ENCODE measurements at places on chromosomes 4 and X.
A peak's percentile ranks its signal among the peaks of the same experiment; 100 is the strongest.

- DNase-seq: no peak
Observed at GRCh38 chrX:155988859-155989258, 8.6 kb upstream of the IL9R start.

DNA sequence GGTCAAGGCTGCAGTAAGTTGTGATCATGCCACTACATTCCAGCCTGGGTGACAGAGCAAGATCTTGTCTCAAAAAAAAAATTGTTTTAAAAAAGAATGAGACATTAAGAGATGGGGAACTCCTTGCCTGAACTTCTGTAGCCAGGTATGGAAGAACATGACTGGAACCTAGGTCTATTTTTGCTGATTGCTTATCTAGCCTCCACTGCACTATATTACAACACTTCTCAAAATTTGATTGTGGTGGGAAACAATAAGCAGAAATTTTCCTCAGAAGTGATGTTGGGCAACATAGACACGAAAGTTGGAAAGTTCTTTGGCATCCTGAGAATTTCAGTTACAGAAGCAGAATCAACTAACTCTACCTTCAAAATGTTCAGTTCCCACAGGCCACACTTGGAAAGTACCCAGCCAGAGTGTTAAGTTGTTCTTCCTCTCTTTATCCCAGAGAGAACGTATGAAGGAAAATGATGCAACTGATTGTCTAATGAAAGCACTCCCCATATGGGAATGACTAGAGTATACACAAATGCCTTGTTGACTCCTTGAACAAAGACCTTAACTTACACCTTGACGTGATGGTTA, 50.0 kb downstream of the LUZP4 start:
- no peak for DNase-seq

DNA sequence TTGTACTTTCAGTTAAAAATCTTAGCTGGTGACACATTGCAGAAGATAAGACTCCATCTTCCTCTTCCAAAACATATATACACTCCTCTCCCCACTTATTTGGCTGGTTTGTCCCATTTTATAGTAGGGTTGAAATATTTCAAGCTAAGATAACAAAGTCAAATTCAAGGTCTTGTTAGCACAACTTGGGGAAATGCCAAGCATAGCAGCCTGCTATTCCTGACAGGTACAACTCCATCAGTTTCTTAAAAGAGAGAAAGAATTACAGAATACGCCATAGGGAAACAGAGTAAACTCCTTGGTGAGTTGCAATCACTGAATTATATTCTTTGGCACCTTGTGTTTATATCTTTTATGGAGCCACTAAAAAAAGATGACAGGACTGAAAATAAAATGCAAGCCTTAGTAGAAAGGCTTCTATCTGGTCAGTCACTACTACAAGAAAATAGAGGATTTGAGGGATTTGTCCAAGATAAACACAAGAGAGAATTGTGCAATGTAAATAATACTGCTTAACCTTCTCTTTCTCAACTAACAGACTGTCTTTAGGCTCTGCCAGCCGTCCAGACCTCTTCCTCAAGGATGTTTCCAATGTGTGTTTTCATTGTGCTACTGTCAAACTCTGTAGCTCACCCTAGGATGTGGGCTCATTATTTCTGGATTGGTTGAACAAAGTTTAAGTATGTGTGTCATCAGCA, 170.3 kb downstream of the VEGFC start:
- no peak for DNase-seq

DNA sequence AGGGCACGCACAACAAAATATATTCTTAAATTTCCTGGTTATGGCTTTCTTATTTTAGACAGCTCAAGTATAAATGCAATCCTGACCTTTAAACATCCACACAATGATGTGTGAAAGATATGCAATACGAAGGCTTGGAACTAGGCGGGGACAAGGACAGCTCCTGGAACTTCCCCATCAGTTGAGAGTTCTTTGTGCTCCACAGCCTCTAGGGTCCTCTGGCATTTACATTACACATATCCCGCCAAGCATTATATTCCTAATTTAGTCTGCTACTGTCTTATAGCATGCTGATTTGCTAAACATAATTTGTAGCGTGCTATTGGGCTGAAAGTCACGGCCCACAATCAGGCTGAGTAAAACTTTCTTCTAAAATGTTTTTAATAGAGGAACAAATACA, 74.4 kb downstream of the FTHL17 start:
- DNase-seq: no peak

GRCh38 chrX:96743367-96744073, 58.9 kb downstream of the DIAPH2 start:
- DNase-seq: no peak

- DNase-seq: no peak
Observed at GRCh38 chr4:83230928-83231327, 53.7 kb downstream of the COQ2 start.

DNA sequence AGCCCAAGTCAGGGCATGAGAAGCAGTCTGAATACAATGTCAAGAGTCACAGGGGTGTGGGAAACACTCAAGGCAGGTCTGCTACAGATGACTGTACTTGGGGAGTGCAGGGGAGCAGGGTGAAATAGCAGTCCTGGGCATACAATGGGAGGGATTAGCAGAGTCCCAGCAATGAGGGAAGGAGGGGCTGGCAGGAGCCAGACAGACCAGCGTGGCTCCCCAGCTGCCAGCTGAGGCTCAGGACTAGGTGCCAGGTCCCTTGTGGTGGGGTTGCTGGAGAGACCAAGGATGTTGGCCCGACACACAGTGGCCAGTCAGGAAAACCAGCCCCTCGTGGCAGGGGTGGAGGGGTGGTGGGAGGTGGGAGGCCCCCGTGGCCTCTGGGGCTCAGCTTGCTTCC, 86.6 kb downstream of the RTL5 start:
- no peak for DNase-seq

DNA sequence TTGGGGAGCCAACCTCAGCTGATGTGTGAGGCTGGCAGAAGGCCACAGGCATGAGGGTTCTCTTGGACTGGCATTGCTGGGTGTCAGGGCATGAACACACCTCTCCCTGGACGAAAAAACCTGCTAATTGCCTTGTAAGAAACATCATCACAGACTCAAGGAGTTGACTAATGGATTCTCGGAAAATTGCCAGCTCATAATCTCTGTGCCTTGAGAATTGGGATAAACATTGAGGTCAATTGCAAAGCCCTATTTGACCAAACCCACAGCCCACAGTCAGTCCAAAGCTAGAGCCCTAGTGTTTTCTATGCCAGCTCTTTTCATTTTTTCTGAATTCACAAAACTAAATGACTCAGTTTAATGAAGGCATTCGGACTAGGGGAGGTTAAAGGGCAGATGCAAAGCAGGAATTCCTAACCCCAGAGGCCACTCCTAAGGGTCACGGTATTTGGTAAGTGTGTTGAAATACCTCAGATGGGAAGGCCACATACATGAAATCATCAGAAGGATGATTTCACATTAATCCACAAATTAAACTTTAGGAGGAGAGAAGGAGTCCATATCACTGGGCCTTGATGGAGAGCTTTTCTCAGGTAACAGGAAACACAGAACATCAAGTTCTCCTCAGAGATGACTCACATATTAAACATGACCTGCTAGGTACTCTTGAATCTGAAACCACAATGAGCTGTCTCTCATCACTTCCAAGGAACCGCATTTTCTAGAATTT, 39.0 kb upstream of the RASL11B start:
- DNase-seq: peak; percentile 63

- no peak for DNase-seq
Observed at GRCh38 chr4:74104145-74104544, 5.2 kb upstream of the CXCL2 start.

GRCh38 chr4:76607266-76607799, 172.3 kb downstream of the SHROOM3 start:
- DNase-seq: no peak

- no peak for DNase-seq
Observed at GRCh38 chr4:151717314-151717713, 43.5 kb downstream of the GATB start.

DNA sequence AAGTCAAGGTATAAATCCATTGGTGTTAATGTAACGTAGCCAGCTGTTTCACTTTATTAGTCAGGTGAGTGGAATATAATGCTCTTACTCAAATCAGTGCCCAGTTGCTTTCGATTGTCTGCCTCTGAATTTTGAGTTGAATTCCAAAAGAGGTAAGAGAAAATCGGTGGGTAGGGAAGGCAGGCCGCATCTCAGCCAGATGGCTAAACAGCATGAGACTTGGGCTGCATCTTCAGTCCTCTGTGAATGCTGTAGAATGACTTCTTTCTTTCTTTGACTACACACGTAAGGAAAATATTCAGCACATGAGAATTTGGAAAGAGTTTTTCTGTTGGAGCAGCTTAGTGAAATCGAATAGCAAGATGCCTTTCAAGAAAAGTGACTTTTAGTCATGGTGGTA, 49.5 kb downstream of the TSPAN7 start:
- DNase-seq: no peak

GRCh38 chrX:123917069-123917468, 44.4 kb upstream of the STAG2 start:
- DNase-seq: peak; percentile 27

DNA sequence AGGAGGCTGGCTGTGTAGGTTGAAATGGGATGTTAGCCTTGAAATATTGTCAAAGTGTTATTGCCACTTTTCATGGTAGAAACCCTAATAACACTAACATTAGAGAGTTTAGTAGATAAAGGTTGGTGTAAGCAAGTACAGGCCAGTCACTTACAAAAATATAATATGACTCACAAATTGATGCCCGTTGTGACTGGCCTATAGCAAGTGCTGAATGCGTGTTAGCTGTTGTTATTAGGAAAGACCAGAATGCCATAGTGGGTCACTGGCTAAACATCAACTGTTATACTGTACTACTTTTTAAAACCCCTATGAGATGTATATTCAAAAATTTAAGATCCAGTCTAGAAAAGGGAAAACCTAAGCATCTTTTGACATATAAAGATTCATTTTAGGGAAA, 20.4 kb upstream of the GDPD2 start:
- no peak for DNase-seq

- DNase-seq: no peak
Observed at GRCh38 chr4:55251342-55251741, 94.7 kb upstream of the SRD5A3 start.

DNA sequence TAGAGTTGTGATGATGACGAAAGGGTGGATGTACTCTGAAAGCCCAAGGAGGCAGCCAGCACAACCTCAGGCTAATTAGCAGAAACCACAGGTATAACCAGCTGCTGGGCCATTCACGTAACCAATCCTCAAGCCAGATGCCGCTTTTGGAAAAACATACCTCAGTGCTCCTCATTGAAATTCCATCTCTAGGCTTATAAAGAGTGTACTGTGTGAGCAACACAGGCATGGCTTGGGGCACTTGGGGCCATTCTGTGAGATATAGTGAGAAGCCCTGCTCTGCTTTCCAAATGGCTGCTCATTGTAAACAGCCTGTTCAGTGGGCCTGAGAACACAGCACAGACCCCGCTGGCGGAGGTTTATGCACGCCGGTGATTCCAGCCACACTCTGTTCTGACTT, 182.1 kb upstream of the HHIP start:
- no peak for DNase-seq

- DNase-seq: no peak
Observed at GRCh38 chr4:104868533-104868932, 278.1 kb upstream of the TET2 start.

DNA sequence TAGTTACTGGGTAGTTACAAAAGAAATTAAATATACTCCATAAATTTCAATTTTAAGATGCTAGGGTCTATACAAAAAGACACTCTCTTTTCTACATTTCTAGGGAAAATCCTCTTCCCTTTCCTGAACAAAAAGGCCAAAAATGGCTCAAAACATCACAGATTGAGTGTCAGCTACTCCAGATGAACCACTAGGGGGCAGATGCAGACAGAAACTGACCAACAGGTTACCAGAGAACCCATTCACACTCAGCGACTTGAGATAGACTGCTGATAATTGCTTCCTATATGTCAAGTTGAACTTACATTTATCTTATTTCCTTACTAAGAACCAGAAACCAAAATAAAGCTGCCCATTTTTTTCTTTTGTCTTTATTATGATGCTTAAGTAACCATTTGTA, 83.4 kb upstream of the MID1IP1 start:
- DNase-seq: peak; percentile 70

DNA sequence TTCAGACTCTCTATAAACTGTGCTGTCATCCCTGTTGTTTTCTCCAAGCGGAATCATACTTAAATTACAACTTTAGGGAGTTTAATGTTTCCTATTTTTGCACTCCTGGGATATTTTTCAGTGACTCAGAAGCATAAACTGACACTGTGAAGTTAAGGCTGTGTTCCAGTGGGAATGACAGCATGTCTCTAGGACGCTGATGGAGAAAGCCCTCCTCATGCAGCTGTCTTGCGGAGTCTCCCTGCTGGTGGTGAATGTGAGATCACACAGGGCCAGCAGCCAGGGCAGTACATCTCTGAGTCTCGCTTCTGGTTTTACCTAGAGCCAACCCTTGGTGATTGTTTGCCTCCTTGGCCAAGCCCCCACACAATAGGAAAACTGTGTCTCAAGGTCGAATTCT, 53.3 kb downstream of the NFKB1 start:
- DNase-seq: no peak

GRCh38 chr4:122814426-122814825, 12.2 kb upstream of the FGF2 start:
- no peak for DNase-seq

DNA sequence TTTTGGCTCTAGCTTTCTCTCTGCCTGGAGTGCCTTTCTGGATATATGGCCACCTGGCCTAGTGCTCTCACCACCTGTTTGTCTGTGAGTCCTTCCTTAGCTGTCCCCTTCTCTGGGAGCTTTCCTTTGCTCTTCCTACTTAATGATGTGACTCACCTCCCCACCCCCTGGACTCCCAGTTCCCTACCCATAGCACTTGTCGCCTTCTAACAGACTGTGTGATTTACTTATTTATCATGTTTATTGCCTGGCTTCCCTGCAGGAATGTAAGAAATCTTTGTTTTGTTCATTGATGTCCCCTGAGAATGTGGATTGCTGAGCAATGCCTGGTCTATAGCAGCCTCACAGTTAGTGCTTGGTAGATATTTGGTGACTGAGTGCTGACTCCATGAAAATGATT, 18.9 kb downstream of the ADD1 start:
- peak; percentile 88 for DNase-seq

DNA sequence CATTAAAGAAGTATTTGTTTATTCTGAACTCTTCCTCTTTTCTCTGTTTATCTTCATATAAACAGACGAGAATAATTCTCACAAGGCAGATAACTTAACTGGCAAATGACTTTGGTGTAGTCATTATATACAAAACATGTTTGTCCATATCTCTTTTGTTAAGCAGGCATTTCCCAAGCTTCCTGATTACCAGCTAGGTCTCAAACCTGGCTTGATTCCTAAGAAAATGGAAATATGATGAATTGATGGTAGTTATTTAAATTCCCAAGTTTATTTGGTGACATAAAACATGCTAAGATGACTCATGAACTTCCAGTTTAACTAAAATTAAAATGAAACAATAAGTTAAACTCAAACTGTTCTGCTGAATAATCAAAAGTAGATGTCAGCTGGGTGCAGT, 96.8 kb downstream of the ARSJ start:
- DNase-seq: no peak
